CD4-positive, alpha-beta memory T cell (primary cell): ENCODE measurements at places on chromosomes 4 and X.

GRCh38 chr4:36493251-36493650 is 211.8 kb downstream of the DTHD1 start:
- DNase-seq = no peak

GRCh38 chr4:123559955-123560871 is 163.6 kb downstream of the SPRY1 start:
- no peak for DNase-seq

- no peak for DNase-seq
Observed at GRCh38 chr4:165992283-165992682, 119.2 kb downstream of the TLL1 start.

- DNase-seq = no peak
Observed at GRCh38 chr4:82713856-82714255, 84.7 kb downstream of the SCD5 start.

DNA sequence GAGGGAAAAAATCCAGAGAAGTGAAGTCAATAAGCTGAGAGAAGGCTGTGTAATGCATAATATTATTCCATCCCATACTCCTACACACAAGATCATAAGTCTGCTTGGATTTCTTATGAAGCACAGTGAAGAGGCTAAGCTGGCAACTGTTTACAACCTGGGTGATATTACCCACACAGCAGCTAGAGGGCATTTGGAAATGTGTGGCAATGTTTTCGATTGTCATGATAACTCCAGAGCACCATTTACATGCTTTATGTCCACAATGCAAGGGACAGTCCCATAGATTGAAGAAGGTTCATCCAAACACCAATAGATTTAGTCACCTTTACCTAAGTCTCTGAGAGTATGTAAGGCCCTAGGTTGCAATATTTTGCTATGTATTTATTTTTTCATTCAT is 412.2 kb downstream of the PPP3CA start:
- DNase-seq = no peak

GRCh38 chr4:53981567-53981966 is 82.8 kb downstream of the CHIC2 start:
- DNase-seq = no peak

- DNase-seq = no peak
Observed at GRCh38 chrX:112662559-112663427, 16.9 kb downstream of the LHFPL1 start.

- DNase-seq = no peak
Observed at GRCh38 chr4:58042176-58042575, 932.0 kb upstream of the IGFBP7 start.

DNA sequence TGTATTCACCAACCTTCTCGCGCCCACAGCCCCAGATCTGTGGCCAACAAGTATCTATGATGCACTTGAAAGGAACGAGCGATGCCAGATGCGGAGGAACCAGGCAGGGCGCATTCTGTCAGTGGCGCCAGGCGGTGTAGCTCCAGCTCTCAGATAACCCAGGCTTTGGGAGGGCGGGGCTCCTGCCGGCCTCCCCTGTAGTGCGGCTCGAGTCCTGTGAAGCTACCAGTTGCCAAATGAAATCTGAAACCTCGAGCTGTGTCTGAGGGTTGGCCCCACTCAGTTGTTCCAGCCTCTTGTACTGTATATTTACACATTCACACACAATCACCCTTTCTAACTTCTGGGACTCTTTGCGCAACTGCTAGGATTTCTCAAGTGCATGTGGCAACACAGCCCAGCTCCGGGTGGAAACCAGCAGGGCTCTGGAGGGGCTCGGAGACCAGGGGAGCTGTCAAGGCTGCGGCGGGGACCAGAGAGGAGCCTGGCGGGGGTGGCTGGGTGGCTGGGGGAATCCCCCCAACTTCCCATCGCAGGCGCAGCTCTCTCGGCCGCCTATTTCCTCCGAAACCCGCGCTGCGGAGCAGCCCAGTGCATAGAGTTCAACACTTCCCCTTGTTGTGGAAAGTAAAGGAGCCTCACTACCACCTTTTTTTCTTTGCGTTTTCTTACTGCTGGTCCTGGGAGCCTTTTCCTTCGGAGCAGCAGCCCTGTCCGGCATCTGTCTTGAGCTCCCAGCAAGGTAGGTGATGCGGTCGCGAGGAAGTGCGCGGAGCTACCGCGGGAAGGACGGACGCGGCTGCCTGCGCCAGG is at the start of gene ARHGAP24:
TSS of gene ARHGAP24 (plus strand) at position 333 of the 813 bp plus-strand sequence.
- DNase-seq = no peak
